Left forelimb (tissue), 1 donor: ENCODE measurements at places on chromosomes 4 and X.

DNA sequence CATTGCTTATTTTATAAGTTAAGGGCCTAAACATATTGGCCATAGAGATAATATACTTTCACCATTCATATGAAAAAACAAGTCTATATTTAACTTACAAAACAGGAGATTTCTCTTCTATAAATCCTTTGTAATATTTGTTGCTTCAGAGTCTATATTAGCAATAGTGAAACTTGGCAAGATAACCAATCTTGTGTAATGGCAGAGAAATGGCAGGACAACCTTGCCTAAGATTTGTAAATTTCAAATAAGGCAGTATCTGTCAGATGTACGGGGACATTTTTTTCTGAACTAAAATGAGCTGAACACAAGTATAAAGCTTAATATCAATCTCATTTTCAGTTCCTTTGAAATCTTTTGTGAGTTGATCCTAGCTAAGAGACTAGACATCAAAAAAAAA lies 17.8 kb upstream of the CPEB2 start:
- DNase-seq = no peak

DNA sequence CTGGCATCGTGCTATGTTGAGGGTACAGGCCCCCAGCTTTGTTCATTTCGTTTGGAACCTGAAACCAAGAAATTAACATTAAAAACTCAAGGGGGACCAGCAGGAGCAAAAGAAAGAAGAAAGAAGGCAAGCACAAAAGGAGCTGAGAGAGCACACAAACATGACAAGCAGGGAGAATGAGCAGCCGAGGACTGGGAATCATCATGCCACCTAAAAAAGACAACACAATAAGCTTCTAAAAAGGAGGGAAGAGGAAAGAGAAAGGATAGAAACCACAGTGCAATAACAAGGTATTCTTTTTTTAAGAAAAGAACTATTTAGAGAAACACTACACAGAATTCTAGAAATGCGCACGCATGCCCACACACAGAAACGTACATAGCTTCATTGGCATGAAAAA lies 103.2 kb upstream of the FAM9B start:
- DNase-seq = no peak

- no peak for DNase-seq
These were observed 58.8 kb downstream of the FRMPD4 start for GRCh38 chrX:12197030-12197429.

DNA sequence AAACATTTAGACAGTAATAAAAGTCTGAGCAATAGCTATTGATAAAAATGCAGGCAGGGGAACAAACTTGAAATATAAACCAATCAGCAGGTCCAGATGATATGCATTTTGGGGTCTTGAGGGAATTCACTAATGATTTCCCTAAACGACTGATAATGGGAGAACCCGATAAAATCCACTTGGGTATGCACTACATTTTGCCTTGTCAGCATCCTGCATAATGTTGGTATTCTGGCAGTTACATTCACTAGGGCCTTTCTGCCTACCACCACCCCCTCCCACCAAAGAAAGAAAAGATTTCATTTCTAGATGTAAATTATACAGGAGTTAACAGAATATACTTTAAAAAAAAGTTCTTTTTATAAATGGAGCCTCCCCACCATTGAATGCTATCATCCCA lies 63.5 kb upstream of the IL1RAPL2 start:
- DNase-seq = no peak

GRCh38 chr4:1249731-1250526 lies 999 bp upstream of the CTBP1 start:
- peak; percentile 55 for DNase-seq

DNA sequence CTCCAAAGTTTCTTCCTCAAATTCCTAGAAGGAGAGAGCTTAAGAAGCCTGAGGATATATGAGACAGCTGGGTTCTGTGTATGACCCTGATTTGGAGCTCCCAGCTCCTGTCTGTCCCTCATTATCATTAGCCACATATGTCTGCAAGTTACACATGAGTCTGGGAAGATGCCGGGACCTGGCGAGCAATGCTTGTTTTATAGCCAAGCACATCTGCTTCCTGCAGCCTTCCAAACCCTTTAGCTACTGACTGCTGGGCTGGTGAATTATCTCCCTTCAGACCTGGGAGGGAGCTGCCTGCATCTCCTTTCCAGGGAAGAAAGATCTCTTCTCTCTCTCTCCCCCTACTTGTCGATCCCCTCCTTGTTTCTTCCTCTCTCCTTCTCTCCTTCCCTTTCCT lies 556.7 kb upstream of the BOD1L1 start:
- DNase-seq = peak; percentile 81

- no peak for DNase-seq
These were observed 19.2 kb downstream of the PPP3CA start for GRCh38 chr4:101328063-101328602.

DNA sequence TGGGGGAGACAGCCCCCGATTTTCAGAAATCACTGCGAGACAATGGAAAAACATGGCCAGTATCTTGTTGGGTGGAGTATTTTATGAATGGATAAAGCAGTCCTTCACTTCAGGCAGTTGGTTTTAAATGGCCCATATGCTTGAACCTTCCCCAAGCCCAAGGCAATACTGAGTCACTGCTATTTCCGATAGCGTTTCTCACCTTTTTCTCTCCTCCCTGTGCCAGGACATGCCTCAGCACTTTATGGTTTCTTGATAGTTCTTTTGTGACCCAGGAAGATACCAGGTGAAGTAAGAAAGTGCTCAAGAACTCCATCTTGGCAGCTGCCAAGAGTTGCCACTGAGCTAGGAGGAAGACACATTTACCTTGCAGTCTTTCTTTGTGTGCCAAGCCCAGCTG lies 26.8 kb upstream of the ESX1 start:
- DNase-seq = no peak

- no peak for DNase-seq
These were observed 44.0 kb upstream of the IGFBP7 start for GRCh38 chr4:57154191-57154590.

GRCh38 chr4:125155251-125155650 lies 159.5 kb upstream of the FAT4 start:
- no peak for DNase-seq

DNA sequence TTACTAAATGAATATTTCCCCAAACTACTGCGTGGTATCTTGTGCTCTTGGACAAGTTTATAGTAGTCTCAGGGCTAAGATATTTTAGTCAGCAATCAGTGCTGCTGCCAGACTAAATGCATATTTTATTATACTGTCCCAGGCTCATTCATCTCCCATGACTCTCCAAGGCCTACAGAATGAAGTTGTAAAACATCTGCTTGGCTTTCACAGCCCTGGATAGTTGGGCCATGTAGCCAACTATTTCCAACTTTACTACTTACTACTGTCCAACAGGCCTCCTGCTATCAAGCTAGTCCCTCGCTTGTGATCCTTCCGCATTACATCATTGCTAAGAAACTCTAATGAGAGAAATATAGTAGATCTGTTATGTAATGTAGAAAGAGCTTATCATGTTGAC lies 31.4 kb downstream of the MAGEB16 start:
- no peak for DNase-seq

GRCh38 chr4:150250293-150250997 lies 172.2 kb downstream of the DCLK2 start:
- no peak for DNase-seq

GRCh38 chr4:159151689-159152088 lies 48.8 kb downstream of the RAPGEF2 start:
- no peak for DNase-seq

DNA sequence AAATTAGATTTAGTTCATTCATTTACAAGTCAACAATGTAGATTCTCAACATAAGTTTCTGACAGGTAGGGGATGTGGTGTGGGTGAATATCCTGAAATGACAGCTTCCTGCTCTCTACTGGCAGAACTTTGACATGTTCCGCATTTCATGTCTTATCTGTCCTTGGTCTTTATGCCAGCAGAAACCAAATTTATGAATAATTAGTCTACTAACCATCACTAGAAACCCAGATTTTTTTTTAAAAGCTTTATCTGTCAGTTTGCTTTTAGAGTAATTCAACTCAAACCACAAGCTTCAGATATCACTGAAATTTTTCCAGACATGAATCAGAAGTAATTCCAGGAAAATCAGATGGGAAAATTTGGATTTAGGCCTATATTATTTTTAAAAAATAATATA lies 17.9 kb downstream of the COQ2 start:
- DNase-seq = no peak

DNA sequence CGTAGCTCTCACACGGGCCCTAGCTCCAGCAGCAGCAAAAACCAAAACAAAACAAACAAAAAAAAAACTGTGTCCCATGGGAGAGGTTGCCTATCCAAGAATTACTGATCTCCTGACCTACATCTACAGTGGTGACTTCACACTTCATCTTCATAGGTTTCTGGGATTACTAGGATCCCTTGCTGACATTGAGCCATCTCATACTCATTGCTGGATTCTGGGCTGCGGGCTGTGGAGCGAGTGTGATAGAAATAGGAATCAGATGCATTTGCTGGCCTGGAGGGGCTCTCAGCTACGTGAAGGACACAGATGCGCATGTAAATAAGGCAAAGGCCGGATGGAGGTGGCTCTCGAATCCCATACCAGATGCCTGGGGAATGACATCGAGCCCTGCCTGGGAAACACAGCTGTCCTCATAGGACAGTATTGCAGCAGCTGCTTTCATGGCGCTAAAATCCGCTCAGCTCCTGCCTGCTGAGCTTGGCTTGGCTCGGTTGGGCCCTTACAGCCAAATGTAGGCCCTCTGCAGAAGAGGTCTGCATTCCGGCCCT lies 41.7 kb downstream of the CNGA2 start:
- DNase-seq = peak; percentile 77
